Breast epithelium (tissue), 4 donors: ENCODE measurements at places on chromosomes 7 and 10.

GRCh38 chr7:47601119-47601880, 19.4 kb upstream of the TNS3 start:
- no peak for DNase-seq

GRCh38 chr10:22681783-22682183, 32.6 kb downstream of the PIP4K2A start:
- DNase-seq = no peak

GRCh38 chr7:128450409-128450808, 5.3 kb upstream of the HILPDA start:
- DNase-seq = no peak

DNA sequence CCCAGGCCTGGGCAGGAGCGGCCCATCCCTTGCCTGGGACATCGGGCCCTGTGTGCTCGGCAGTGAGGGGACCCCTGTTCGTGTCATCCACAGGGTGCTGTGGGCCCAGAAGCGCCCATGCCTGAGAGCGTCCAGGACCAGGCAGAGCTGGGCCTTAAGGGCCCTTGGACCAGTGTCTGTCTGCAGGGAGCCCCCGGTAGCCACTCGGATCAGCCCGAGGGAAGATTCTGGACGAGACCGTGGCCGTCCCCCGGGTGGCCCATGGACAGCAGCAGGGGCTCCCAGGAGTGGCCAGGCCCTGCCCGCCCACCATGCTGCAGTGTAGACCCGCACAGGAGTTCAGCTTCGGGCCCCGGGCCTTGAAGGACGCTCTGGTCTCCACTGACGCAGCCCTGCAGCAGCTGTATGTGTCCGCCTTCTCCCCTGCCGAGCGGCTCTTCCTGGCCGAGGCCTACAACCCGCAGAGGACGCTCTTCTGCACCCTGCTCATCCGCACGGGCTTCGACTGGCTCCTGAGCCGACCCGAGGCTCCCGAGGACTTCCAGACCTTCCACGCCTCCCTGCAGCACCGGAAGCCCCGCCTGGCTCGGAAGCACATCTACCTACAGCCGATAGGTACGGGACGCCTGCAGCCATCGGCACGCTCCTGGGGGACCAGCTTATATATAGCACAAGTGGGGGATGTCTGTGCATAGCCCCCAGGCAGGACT, 12.3 kb downstream of the AMZ1 start:
- no peak for DNase-seq

DNA sequence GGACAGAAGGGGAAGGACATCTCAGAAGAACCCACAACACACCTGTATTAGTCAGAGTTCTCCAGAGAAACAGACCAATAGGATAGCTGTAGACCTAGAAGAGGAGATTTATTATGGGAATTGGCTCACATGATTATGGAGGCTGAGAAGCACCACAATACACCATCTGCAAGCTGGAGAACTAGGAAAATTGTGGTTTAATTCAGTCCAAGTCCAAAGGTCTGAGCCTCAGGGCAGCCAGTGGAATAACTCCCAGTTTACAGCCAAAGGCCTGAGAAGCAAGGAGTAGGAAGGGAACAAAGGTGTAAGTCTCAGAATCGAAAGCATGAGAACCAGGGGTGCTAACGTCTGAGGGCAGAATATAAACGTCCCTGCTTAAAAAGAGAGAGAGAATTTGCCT, 99.6 kb upstream of the AUTS2 start:
- no peak for DNase-seq

GRCh38 chr10:23100331-23101030, 5.1 kb downstream of the MSRB2 start:
- no peak for DNase-seq

- DNase-seq = no peak
Measured at GRCh38 chr7:70620333-70621055, 511.4 kb upstream of the GALNT17 start.

DNA sequence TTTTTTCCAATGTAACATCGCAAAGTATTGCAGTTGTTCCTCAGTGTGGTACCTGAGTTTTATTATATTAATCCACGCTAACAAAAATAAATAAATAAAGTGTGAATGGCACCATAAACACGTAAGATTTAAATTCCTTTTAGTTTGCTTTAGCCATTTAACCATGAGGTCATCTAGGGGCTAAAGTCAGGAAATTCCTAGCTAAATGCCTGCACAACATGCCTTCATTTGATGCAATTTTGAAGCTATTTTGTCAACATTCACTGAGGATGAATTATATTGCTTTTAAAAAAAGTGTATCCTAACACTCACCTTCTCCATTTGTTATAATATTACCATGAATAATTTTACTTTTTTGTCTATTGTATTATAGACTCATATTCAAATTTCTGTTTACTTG, 714.4 kb downstream of the GATA3 start:
- DNase-seq = no peak
